ENCODE measurements at places on chromosomes 2 and 18.
A peak's percentile ranks its signal among the peaks of the same experiment; 100 is the strongest.

DNA sequence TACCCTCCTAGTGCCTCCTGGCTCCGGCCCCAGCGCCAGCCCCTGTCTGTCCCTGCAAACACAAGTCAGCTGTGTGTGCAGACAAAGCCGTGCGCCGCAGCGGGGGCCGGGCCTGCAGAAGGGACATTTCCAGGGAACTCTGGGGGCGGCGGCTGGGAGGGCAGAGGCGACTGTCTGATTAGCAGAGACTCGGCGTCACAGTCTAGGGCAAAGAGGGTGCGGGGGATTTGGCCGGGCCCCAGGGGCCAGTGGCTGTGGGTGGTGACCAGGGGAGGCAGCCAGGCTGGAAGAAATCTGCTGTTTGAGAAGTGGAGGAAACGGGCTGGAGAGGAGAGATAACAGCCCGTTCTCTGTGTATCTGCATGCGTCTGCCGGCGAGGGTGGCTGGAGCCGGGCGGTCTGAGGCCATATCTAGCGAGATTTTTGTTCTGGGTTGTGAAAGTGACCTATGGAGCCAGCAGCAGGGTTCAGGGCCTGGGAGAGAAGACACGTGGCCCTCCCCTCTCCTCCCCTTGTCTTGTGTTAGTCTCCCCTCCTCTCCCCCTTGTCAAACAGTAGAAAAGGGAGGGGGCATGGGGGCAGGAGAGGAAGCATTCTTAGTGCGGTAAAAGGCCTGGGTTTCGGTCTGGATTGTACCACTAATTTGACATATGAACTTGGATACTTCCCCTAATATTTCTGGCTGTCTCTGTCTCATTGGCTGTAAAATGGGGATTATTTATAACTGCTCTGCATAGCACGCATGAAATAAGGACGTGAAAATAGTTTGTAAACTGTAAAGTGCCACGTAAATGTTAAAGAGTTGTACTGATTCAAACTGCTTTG lies 169.4 kb downstream of the SMAD7 start:
- DNase-seq: no peak

GRCh38 chr2:96528006-96528699 lies 8.4 kb upstream of the ARID5A start:
- DNase-seq: peak; percentile 29

DNA sequence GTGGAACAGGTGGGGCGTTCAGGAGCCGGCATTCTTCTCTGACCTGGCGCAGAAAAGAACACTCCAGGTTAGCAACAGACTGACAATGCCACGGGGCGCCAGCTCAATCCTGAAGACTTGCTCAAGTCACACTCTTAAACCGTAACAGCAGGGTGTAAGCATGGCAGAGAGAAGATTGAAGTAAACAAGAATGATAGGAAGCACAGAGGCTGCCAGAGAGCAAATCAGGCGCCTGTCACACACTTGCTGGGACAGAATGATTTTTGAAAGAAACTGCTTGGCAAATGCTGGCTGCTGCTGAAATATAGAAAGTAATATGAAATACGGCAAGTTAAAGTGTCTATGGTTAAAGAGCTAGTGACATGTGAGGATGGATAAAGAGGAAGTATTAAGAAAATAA lies 80.5 kb downstream of the MEP1B start:
- no peak for DNase-seq

DNA sequence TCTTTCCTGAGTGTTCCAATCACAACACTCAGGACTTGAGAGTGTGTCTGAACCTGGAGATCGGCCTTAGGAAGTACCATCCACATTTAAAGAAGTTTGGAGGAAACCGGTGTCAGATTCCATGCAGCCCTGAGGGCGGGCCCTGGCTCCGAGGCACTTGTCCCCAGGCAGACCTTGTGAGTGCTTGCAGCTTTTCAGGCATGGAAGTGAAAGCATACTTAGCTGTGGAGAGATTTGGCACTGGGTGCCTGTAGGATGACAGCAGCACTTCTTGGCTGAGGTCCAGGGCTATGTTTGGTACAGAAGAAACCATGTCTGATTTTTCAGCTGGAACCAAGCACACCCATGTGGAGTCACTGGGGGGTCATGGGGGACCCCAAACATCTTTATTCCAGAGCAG lies 230.8 kb downstream of the SEPTIN10 start:
- peak; percentile 70 for DNase-seq

- peak; percentile 55 for DNase-seq
Measured at GRCh38 chr2:16613539-16614011, 52.1 kb downstream of the CYRIA start.

- DNase-seq: no peak
Measured at GRCh38 chr18:62037012-62037742, 144.4 kb upstream of the RNF152 start.

- no peak for DNase-seq
Measured at GRCh38 chr2:226728996-226729395, 70.6 kb downstream of the IRS1 start.

GRCh38 chr2:132667706-132668105 lies 2.3 kb downstream of the LYPD1 start:
- no peak for DNase-seq

GRCh38 chr2:58046585-58047372 lies at the start of gene VRK2:
TSS of gene VRK2 (plus strand) at chr2:58046806. CDS start at chr2:58048832, 2,026 bp downstream.
- peak; percentile 90 for DNase-seq

GRCh38 chr2:50196775-50197480 lies 835.0 kb downstream of the NRXN1 start:
- DNase-seq: peak; percentile 0

DNA sequence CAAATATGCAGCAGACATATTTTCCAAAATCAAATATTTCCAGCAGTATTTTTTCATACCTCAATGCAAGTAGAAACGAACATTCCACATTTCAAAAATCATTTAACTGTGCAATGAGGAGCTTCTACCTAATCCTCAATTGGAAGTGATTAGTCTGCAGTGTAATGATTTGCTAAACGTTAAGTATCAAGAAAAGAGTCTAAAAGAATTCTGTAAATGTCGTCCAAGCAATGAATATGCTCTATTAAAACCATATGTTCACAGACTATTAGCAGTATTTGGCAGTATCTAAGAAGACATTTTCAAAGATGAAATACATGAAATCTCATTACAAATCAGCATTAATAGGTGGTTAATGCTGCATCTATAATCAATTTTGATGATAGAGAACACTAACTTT lies 15.9 kb downstream of the DYM start:
- no peak for DNase-seq

GRCh38 chr2:240146141-240146561 lies 5.7 kb upstream of the OTOS start:
- no peak for DNase-seq

DNA sequence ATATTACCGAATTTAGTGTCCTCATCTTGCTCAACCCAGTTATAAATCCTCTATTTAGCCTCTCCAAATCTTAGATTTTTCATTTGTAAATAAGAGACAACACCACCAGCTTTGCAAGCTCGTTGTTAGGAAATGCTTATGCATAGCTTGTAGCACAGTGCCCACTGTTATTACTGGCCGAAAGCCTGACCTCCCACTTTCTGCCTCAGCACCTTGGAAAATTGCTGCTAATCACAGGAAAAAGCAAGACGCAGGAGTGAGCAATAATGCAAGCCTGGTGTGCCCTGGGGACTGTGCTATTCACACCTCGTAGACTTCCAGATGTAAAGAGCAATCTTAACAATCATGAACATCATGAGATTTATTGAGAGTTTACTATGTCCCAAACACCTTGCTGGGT lies 124.2 kb upstream of the ARL4C start:
- DNase-seq: no peak

DNA sequence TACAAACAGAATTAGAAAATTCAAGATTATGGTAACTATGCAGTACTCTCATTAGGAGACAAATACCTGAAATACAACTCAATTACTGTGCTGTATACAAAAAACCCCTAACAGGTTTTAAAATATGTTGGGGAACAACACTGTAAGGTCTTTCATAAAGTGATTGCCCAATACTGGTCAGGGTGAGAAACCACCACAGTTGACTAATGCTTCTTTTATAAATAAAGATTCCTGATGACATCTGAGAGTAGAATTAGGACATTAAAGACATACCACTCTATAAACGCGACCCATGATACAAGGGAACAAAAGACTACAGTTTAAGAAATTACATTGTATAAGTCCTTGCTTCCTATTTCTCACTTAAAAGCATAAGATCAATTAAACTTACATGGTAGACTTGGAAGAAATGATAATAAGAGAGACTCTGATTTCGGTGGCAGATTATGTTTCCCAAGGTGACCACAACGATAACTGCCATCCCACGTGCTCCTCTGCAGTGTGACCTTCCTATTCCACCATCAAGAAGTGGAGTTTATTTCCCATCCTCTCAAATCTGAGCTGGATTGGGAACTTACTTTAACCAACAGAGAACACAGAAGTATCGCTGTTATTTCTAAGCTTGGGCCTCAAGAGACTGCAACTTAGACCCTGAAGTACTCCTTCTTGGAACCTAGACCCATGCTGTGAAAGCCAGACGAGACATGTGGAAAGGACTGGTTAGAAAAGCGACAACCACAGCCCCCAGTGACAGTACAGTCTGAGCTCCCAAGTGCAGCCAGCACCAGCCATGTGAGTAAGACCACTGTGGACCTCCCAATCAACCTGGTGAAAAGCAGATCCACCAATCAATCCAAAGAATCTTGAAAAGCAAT lies 52.3 kb downstream of the ZNF521 start:
- no peak for DNase-seq

GRCh38 chr2:15560140-15560987 lies 770 bp downstream of the NBAS start:
- DNase-seq: no peak

DNA sequence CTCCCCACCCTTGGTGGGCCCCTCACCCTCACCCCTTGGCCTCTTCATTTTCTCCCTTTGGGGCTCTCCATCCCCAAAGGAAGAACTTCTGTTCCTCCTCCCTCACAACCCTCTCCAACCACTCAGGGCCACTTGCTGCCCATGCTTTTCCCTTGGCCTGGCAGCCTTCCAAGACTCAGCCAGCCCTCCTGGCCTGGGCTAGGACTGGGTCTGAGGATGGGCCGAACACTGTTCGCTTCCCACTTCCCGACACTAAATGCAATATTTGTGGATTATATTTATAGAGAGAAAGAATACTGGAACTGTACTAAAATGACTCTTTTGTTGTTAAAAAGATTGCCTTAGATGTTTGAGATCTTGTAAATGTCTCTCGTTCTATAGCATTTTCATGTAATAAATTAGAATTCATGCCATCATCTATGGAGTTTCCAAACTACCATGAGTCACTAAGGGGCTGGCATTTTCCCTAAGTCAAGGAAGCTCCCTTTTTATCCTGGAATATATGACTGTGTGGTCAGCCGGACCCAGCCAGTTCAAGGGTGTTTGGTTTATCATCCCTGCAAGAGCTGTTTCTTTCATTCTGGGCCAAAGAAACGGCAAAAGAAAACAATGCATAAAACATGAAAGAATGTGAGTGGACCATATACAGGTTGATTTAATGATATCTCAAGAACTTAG lies 3.8 kb downstream of the CXCR2 start:
- DNase-seq: peak; percentile 1

- DNase-seq: no peak
Measured at GRCh38 chr2:176691471-176691870, 422.2 kb downstream of the MTX2 start.

- DNase-seq: no peak
Measured at GRCh38 chr18:3330622-3331021, 68.7 kb downstream of the MYL12B start.

DNA sequence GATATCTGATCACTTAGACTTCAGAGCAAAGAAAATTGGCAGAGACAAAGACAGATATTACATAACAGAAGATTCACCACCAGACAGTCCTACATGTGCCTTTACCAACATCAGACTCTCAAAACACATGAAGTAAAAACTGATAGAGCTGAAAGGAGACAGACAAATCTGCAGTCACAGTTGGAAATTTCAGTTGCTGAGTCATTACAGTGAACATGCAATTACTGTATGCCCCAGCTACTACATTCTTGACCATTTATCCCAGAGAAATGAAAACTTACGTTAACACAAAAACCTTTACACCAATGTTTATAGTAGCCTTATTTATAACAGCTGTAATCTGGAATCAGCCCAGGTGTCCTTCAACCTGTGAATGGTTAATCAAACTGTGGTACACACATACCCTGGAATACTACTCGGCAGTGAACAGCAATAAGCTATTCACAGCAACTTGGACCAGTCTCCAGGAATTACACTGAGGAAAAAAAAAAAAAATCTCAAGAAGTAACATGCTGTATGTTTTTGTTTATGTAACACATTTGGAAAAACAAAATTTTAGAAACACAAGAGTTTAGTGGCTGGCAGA lies 7.5 kb upstream of the SCLY start:
- DNase-seq: no peak

DNA sequence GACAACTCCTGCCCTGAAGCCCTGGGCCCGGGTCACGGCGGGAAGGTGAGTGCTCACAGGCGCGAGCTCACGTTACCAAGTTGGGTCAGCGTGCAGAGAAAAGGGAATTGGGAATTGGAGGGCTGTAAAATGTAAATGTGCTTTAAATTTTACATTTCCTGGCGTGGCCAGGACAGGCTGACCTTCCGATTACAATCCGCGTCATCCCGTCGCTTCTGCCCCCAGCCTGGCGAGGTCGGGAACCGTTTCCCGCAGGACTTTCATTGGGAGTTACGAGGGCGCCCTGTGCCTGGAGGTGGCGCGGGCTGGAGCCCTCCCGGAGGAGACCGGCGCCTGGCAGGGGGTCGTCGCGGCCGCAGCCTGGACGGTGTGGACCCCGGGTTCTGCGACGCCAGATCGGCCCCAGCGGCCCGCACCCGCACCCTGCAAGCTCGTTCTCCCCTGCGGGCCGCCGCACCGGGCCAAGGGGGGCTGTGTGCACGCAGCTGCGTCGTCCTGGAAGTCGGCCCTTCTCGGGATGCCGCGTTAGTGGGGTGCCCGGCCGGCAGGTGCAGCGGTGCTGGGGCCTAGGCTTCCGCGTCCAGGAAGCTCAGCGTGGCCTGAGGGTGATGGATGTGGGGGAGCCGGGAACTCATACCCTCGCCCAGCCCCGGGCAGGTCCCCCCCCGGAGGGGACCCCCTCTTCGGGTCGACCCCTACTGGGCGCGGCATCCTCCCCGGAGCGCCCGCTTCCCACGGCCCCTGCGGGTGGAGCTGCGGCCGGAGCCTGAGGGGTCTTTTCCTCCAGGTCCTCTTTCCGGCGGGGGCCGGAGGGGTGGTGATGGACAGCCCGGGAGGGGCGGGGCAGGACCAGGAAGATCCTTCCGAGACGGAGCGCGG lies 63.9 kb downstream of the LRRFIP1 start:
- DNase-seq: peak; percentile 83
